ENCODE measurements at places on chromosomes 12 and 14. TPM values are rescaled to one million over a fixed set of nuclear protein-coding genes. Genes with fewer than 3 reads are reported as not detected.
A peak's percentile ranks its signal among the peaks of the same experiment; 100 is the strongest.

DNA sequence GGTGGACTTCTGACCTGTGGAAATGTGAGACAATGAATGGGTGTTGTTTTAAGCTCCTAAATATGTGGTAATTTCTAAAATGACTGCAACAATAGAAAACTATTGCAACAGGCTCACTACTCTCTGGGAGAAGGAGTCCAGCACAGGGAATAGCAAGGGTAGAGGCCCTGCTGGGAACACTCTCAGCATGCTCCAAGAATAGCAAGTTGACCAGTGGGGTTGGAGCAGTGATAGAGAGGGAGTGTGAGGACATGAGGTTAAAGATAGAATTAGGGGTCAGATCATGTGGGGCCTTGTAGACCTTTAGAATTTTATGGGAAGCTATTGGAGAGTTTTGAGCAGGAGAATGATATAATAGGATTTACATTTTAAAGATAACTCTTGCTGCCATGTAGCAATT is 346.7 kb upstream of the CCDC196 start:
- no peak overlapping the region for H3K4me3 ChIP-seq
- no peaks in the 10 kb centered on the region for H3K27me3 ChIP-seq
- no peaks in the 10 kb centered on the region for H3K36me3 ChIP-seq

Gene GPR137C
- total RNA-seq = 4.3 TPM

GRCh38 chr12:130714591-130715149 is 1.4 kb downstream of the RIMBP2 start:
- H3K27ac ChIP-seq = no peak overlapping the region
- no peak for DNase-seq
- H3K27me3 ChIP-seq = peaks cover 42% of the 10 kb centered on the region
- H3K4me1 ChIP-seq = no peaks in the 10 kb centered on the region
- H3K4me3 ChIP-seq = peak overlapping the region; percentile 89

Gene BDKRB1
- not detected for total RNA-seq

DNA sequence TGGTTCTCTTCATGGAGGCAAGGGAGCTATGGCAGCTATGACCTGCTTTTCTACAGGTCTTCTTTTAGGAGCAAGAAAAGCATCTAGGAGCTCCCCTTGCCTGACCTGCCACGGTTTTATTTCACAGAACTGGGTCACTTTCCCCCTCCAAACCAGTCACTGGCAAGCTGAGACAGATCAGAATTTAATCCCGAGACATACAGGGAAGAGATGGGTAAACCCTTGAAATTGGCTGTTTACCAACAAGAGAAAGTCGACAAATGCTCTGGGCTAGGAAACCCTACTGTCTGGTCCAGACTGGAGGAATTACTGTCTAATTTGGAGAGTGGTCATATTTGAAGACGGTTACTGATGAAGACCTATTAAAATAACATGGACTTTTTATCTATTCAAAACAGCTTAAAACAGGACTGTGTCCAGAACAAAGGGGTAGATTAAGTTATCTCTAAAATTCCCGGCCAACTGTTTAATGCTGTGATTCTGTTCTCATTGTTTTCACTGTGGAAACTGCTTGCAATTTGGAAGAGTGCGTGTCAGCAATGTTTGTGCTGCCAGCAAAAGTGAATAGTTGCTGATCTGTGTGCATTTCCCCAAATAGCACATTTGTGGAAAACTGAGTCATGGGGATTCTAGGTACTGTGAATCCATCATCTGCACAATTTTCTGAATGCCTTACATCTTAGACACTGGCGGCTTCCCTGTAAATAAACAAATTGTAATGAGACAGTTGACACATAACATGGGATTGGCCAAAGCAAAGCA is 73.4 kb upstream of the EEA1 start:
- no peaks in the 10 kb centered on the region for H3K36me3 ChIP-seq
- no peak for DNase-seq
- no peaks in the 10 kb centered on the region for H3K4me1 ChIP-seq
- H3K27ac ChIP-seq = no peak overlapping the region

DNA sequence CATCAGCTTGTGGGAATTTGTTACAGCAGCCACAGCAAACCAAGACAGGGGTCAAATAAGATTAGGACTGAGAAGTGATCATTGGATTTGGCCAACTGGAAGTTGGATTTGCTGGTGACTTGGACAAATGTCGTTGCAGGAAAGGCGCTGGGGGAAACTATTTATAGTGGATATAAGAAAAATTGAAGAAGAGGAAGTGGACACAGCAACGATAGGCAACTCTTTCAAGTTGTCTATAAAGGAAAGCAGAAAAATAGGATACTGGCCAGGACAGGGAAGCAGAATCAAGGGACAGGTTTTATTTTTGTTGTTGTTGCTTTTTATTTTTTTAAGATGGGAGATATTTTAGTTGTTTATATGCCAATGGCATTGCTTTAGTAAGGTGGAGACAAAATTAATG is 56.2 kb upstream of the RTRAF start:
- H3K27ac ChIP-seq = no peak overlapping the region
- H3K4me3 ChIP-seq = no peak overlapping the region
- no peaks in the 10 kb centered on the region for H3K36me3 ChIP-seq
- H3K27me3 ChIP-seq = no peaks in the 10 kb centered on the region
- H3K4me1 ChIP-seq = no peaks in the 10 kb centered on the region

Gene ADIPOR2
- 44.2 TPM for total RNA-seq

GRCh38 chr14:72614365-72614764 is 279.5 kb downstream of the DPF3 start:
- no peak overlapping the region for H3K4me3 ChIP-seq
- DNase-seq = no peak
- H3K4me1 ChIP-seq = peaks cover 4% of the 10 kb centered on the region
- no peak overlapping the region for H3K27ac ChIP-seq
- H3K36me3 ChIP-seq = no peaks in the 10 kb centered on the region

Gene TMEM63C
- 1.7 TPM for total RNA-seq

DNA sequence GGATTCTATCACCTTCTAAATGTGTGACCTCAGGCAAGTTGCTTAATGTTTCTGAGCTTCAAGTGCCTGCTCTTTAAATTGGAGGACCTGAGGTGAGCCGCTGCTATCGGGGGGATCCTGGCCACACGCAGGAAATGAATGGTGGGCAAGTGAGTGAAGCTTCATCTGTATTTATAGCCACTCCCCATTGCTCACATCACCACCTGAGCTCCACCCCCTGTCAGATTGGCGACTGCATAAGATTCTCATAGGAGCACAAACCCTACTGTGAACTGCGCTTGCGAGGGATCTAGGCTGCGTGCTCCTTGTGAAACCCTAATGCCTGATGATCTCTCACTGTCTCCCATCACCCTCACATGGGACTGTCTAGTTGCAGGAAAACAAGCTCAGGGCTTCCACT is 158.6 kb upstream of the CCND2 start:
- no peak overlapping the region for H3K27ac ChIP-seq
- H3K4me1 ChIP-seq = peaks cover 10% of the 10 kb centered on the region

- no peaks in the 10 kb centered on the region for H3K4me1 ChIP-seq
- H3K4me3 ChIP-seq = no peak overlapping the region
- no peak overlapping the region for H3K27ac ChIP-seq
Observed at GRCh38 chr12:1093166-1093751, 102.2 kb downstream of the ERC1 start.

Gene ALDH1L2
- 1.9 TPM for total RNA-seq

DNA sequence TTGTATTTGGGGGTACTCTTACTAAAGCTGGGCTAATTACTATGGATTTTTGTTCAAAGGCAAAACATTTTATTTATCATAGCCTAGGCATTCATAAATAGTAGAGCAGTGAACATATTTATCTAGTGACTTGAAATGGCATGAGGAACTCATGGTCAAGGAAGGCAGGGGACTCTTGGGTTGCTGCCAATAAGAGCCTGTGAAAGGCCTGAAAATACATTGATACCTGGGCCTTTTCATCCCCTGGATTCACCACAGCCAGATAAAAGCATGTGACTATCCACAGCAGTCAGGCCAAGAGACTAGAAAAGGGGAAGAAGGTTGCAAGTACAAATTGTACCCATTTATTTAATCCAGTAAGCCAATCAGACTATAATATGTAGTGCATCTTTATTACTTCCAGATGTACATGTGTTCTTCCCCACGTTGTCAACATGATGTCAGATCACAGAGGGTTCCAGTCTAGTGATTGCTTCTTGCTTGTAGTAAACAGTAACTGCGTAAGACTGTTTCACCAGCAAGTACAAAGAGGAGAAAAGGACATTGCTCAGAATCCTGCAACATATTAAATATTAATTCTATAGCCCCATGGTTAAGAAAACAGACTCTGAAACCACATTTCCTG is 409.7 kb downstream of the NOVA1 start:
- H3K4me1 ChIP-seq = no peaks in the 10 kb centered on the region
- no peak for DNase-seq
- H3K36me3 ChIP-seq = no peaks in the 10 kb centered on the region
- H3K27me3 ChIP-seq = no peaks in the 10 kb centered on the region

Gene DTX3
- 67.5 TPM for total RNA-seq

Gene MYL2
- total RNA-seq = not detected

DNA sequence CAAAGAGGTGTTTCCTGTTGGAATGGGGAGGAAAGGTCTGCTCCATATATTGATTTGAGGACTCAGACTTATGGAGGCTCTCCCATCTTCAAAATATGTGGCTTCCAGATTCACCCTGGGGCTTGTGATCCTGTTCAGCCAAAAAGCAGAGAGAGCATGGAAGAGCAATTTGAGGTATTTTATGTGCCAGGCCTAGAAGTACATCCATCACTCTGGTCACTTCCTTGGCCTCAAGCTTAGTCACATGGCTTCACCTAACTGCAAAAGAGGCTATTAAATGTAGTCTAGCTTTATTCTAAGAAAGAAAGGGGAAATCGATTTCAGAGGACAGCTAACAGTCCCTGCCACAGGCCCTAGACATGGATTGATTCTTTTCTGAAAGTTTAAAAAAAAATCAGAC is 86.2 kb downstream of the C12orf50 start:
- no peaks in the 10 kb centered on the region for H3K27me3 ChIP-seq
- no peaks in the 10 kb centered on the region for H3K4me1 ChIP-seq
- no peak overlapping the region for H3K27ac ChIP-seq
- H3K4me3 ChIP-seq = no peak overlapping the region
- H3K36me3 ChIP-seq = no peaks in the 10 kb centered on the region

DNA sequence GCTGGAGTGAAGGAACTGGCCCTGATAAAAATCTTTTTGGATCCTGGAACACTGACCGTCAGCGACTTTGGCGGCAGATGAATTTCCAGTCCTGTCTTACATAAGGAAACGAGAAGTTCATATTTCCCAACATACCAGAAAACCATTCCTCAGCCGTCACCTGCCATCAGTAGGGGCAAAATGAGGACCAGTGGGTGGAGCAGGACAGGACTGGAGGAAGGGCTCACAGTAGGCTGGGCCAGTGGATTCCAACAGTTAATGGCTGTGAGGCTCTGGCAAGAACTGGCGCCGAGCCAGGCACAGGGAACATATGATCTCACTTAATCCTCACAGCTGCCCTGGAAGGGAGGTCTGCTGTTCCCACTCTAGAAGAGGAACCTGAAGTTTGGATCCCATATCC is 67.2 kb upstream of the FAM181A start:
- no peak overlapping the region for H3K4me3 ChIP-seq
- no peak for DNase-seq
- no peaks in the 10 kb centered on the region for H3K27me3 ChIP-seq
- no peaks in the 10 kb centered on the region for H3K4me1 ChIP-seq
- no peaks in the 10 kb centered on the region for H3K36me3 ChIP-seq

GRCh38 chr12:46499226-46499625 is 126.7 kb upstream of the SLC38A2 start:
- peaks cover 2% of the 10 kb centered on the region for H3K4me1 ChIP-seq
- no peak for DNase-seq
- no peak overlapping the region for H3K27ac ChIP-seq
- peaks cover 13% of the 10 kb centered on the region for H3K36me3 ChIP-seq
- no peaks in the 10 kb centered on the region for H3K27me3 ChIP-seq

DNA sequence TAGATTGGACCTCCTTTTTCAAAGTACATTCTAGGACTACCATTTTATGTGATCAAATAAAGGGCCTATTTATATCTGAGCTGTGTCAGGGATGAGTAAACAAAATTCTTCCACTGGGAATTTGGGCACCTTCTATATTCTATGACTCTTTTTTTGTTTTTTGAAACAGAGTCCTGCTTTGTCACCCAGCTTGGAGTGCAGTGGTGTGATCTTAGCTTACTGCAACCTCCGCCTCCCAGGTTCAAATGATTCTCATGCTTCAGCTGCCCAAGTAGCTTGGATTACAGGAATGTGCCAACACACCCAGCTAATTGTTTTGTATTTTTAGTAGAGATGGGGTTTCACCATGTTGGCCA is 64.8 kb downstream of the DRAM1 start:
- no peak for DNase-seq
- H3K27me3 ChIP-seq = no peaks in the 10 kb centered on the region
- no peaks in the 10 kb centered on the region for H3K36me3 ChIP-seq
- no peaks in the 10 kb centered on the region for H3K4me1 ChIP-seq
- H3K4me3 ChIP-seq = no peak overlapping the region

- peak; percentile 5 for DNase-seq
- no peak overlapping the region for H3K4me3 ChIP-seq
- no peaks in the 10 kb centered on the region for H3K36me3 ChIP-seq
- no peaks in the 10 kb centered on the region for H3K27me3 ChIP-seq
- H3K27ac ChIP-seq = no peak overlapping the region
Observed at GRCh38 chr14:76274324-76274723, 101.6 kb upstream of the ESRRB start.

Gene SAMD15
- 1.1 TPM for total RNA-seq

Gene IRAK3
- 0.29 TPM for total RNA-seq

DNA sequence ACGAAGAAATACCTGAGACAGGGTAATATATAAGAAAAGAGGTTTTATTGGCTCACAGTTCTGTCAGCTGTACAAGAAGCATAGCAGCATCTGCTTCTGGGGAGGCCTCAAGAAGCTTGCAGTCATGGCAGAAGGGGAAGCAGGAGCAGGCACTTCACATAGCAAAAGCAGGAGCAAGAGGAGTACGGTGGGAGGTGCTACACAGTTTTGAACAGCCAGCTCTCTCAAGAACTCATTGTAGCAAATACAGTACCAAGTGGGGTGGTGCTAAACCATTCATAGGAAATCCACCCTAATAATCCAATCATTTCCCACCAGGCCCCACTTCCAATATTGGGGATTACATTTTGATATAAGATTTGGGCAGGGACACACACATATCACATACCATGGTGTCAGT is 8.0 kb downstream of the TMTC3 start:
- no peak overlapping the region for H3K27ac ChIP-seq
- no peaks in the 10 kb centered on the region for H3K36me3 ChIP-seq
- no peaks in the 10 kb centered on the region for H3K27me3 ChIP-seq
- H3K4me3 ChIP-seq = no peak overlapping the region

DNA sequence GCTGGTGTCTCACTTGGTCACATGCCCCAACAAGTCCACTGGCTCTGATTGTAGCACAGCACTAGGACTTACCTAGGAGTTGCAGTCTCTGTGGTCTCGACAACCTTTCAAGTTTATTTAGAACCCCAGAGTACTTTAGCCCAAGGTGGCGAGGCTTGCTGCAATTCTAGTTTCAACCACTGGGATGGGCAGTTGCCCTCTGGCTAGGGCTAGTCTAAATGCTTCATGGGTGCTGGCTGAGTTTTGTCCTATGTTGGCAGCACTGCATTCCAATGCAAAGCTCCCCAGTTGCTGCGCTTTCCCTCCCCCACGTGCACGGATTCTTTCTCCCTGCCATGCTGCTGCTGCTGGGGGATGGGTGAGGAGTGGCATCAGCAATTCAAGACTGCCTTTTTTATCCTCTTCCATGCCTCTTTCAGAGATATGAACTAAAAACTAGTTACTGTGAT is 207.9 kb downstream of the SYNE2 start:
- no peak overlapping the region for H3K27ac ChIP-seq
- peak; percentile 89 for DNase-seq
- no peaks in the 10 kb centered on the region for H3K27me3 ChIP-seq
- H3K4me1 ChIP-seq = no peaks in the 10 kb centered on the region
- peaks cover 20% of the 10 kb centered on the region for H3K36me3 ChIP-seq
- H3K4me3 ChIP-seq = no peak overlapping the region

- H3K36me3 ChIP-seq = no peaks in the 10 kb centered on the region
- H3K4me1 ChIP-seq = no peaks in the 10 kb centered on the region
- no peaks in the 10 kb centered on the region for H3K27me3 ChIP-seq
- no peak overlapping the region for H3K27ac ChIP-seq
- no peak for DNase-seq
- H3K4me3 ChIP-seq = no peak overlapping the region
Observed at GRCh38 chr12:95815632-95816212, 25.2 kb upstream of the NTN4 start.
